ENCODE measurements at places on chromosomes 1 and 21.

- no peak for DNase-seq
These were observed 16.2 kb downstream of the LRRC42 start for GRCh38 chr1:53962395-53962794.

DNA sequence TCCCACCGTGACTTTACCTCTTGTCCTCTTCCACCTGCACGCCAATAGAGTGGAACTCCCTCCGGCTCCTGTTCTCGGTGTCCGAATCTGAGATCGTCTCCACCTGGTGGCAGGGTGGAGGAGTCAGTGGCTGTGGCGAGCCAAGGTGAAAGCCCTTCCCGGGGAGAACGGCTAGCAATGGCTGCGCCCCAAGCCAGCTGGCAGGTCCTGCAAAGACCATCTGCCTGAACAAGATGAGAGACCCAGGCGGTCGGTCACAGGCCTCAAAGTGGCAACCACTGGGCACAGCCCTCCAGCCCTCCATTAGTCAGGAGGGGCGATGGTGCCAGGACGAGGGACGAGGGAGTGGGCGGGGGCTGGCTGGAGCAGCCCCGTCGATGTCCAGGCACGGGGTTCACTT lies 25.4 kb upstream of the SMIM12 start:
- no peak for DNase-seq

- DNase-seq, result no peak
These were observed 605.3 kb downstream of the KCNT2 start for GRCh38 chr1:196002906-196003305.

- no peak for DNase-seq
These were observed 56.0 kb upstream of the CD53 start for GRCh38 chr1:110816945-110817344.

DNA sequence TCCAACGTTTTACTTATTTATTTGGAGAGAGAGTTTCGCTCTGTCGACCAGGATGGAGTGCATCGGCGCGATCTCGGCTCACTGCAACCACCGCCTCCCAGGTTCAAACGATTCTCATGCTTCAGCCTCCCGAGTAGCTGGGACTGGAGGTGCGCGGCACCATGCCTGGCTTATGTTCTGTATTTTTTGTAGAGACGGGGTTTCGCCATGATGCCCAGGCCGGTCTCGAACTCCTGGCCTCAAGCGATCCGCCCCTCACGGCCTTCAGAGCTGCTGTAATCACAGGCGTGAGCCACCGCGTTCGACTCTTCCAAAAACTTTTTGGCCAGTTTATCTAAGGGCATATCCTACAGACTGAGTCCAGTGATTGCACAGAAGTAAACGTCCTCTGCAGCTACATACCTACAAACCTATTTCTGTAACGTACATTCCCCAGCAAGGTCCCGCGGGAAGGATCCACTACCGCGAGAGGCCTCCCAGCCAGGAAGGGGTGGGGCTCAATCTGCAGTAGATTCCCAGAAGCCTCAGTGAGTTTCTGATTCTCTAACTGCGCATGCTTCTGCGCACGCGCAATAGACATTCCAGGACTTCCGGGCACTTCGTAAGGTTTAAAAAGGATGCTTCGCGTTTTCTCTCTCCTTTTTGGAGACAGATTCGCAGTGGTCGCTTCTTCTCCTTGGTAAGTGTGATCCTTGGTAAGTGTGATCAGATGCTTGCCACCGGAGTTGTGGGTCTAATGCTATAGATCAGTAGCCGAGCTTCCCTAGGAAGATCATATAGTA lies at the start of gene RCC1:
Gene RCC1, plus strand, starts transcription at position 638 of the 782 bp plus-strand sequence. CDS start 23,824 bp downstream, outside the sequence.
- DNase-seq, result peak; percentile 89

DNA sequence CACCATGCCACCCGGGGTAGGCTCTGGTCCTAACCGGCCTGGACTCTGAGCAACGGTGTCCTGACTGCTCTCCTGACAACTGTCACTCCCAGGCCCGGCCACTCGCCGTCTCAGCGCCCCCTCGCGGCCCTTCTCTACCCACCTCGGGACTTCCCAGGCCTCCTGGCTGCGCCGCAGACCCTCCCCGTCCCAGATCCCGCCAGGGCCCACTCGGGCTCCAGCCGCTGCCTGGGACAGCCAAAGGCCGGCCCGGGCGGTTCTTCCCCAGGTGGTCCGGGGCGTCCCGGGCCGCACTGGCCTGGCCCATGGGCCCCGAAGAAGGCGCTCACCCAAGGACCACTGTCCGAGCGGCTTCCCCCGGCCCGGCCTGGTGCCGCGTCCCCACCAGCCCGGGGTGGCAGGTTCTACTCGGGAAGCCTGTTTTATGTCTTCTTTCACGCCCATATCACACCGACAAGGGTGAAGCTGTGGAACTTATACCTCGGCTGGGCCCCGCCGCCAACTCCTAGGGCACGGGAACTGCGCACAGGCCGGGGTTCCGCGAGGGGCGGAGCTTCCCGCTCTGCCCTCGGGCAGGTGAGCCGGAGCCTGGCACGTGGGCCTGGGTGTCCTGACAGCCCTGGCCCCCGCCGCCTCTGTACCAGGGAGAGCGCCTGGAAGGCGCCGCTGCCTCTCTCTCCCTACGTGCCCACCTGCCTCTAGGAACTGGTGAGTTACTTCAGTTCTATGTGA lies 138.3 kb downstream of the TTLL7 start:
- DNase-seq, result peak; percentile 71

- DNase-seq, result no peak
These were observed 558 bp downstream of the PAXBP1 start for GRCh38 chr21:32770871-32771523.

DNA sequence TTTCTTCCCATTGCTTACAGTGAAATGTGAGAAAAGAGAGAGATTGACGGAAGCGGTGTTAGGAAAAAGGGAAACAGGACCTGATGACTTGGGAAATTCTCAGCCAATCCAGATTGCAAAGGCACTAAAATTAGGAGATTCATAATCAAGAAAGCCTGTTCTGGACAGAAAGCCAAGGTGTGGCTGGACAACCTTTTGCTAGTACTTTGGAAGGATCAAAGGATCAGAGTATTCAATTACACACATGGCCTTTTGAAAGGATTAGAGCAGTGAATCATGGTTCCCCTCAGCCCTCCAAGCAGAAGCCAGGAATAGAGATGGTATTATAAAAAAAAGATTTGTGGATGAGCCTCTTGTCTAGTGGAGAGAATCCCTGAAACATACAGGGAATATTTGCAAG lies 669.8 kb upstream of the ADAMTS5 start:
- no peak for DNase-seq

GRCh38 chr1:159197561-159198557 lies 6.8 kb upstream of the ACKR1 start:
- DNase-seq, result no peak

DNA sequence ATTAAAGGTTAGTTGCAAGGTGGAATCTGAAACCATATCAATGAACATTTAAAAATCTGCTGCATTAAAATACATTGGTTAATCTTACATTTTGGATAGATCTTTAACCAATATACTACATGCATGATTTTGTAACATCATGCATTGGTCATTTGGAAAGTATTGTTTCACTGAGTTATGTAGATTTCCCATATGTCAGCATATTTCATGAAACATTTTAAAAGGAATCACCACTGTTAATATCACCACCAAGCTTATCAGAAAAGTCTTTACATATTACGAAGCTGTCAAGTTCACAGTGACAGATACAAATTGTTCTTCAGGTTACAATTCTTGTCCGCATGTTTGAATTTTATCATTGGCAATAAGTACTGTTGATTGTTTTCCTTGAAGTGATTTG lies 89.9 kb upstream of the ADGRL2 start:
- no peak for DNase-seq

DNA sequence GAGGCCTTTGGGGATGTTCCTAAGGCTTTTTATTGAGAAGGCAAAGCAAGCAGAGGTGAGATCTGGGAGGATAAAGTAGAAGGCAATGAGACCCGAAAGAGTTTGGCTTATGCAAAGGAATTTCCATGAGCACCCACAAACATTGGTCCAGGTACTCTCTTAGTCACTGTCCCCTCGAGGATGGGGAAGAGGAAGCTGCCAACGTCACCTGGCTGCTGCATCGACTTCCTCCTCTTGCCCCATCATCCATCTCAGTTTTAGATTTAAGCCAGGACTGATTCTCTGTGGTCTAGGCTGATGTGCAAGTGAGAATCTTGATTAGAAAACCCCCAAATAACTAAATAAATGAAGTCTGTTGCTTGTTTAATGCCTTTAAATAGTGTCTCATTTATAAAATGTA lies 28.7 kb downstream of the RUNX1 start:
- DNase-seq, result peak; percentile 22

DNA sequence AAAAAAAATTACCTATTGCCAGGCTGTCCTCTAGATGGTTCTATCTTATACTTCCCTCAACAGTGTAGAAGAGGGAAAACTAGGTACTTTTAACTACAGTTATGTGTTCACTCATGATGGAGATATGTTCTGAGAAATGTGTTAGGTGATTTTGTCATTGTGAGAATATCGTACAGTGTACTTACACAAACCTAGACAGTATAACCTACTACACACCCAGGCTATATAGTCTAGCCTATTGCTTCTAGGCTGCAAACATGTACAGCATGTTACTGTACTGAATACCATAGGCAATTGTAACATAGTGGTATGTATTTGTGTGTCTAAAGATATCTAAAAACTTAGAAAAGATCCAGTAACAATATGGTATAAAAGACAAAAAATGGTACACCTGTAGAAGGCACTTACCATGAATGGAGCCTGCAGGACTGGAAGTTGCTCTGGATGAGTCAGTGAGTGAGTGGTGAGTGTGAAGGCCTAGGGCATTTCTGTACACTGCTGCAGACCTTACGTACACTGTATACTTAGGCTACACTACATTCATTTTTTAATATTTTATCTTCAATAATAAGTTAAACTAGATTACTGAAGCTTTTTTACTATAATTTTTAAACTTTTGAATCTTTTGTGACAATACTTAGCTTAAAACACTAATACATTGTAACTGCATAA lies 13.2 kb downstream of the MGST3 start:
- DNase-seq, result no peak

DNA sequence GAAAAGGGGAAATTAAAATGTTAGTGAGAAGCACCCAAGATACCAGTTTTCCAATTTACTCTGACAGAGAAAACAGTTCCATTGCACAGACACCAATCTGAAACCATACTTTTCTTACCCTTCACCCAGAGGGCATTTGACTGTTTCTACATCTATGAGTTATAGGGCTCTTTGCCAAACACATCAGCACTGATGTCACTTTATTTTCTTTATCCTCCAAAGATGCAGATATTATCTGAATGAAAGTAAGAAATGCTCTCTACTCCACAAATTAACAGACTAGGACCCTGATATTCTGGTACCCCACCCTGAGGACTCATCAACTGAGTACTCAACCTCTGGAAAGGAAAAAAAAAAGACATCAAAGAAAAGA lies 24.2 kb upstream of the PEX19 start:
- no peak for DNase-seq

DNA sequence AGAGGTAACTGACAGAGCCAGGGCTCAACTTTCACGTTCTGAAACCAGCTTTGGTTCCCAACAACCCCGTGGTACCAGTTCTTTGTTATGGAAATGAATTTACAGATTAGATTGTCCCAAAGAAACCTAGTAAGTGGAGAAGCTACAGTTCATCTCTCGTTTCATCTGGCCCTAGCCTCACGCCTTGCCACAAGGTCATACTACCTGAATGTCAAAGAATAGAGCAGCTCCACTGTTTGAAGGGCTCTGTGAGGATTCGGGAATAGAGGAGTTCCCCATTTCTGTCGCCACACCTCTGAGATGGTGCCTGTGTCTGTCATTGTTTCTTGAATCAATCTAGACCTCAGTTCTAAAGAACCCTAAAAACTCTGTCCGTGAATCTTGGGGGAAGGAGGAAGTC lies 15.0 kb upstream of the CDC42 start:
- DNase-seq, result no peak

DNA sequence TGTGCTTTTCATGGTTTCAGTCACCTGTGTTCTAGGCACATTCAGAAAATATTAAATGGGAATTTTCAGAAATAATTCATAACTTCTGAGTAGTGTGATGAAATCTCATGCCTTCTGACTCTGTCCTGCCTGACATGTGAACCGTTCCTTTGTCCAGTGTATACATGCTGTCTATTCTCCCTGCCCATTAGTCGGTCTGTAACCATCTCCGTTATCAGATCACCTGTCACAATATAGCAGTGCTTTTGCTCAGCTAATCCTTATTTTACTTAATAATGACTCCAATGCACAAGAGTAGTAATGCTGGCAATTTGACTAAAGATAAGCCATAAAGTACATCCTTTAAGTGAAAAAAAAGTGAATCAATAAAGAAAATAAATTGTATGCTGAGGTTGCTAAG lies 597.5 kb downstream of the BRINP3 start:
- DNase-seq, result no peak

DNA sequence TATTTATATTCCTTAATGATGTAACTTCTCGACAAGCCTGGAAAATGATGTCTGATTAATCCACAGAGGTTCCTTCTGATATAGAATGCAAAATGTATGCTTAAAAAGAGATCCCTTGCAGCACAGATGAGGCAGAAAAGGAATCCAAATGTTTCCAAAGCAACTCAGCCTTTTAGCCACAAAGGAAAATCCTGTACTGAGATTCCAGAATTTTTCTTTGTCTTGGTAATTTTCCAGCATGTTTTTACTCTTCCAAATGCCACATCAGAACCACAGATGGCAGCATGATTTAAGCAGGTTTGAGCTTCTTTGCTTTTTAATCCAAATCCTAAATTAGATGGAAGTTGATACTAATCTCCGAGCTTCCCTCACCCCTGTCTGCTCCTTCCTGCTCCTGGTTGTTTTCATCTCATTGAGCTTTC lies 176.4 kb upstream of the PALMD start:
- DNase-seq, result no peak

DNA sequence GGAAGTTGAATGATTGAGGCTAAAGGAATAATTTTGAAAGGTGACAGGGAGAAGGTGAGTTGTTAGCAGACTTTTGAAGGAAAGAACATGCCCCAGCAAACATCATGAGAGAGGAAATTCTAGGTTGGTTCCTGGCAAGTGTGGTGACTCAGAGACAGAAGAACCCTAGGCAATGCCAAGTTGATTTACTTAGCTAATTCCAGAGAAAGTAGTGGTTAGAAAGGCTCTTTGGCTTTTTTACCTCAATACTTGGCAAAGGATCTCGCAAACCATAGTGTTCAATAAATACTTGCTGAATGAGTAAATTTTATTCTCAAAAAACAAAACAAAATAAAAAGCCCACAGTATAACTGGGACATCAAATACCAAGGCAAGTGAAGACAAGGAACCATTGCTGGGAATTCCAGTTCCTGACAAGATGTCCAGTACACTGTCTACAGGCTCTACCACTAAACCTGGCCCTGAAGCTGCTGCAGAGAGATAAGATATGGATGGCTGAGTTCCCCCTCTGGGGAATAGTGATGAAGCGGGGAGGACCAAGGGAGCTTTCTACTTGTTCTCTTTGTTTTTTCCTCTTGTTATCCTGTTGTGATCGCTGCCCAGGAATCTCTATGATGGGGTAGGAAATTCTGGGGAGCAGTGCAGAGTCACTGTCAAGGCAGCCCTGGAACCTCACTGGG lies 48.2 kb downstream of the IL12RB2 start:
- DNase-seq, result no peak
